Activated T-helper 1 cell treated with anti-CD3 and anti-CD28 coated beads, Interleukin-12 subunit alpha, Interleukin-12 subunit beta, Interleukin-2, Interleukin-4 antibody, amounts not matched to agents 30 ng/mL and 10 ng/mL and 1 ng/mL, durations not matched to agents 14 hours and 24 hours and 36 hours (primary cell): ENCODE measurements at places on chromosomes 3 and 15.

- DNase-seq: no peak
Observed at GRCh38 chr3:172680684-172681083, 30.2 kb downstream of the NCEH1 start.

GRCh38 chr3:174725303-174725702 lies 133.8 kb upstream of the NAALADL2 start:
- DNase-seq: no peak

DNA sequence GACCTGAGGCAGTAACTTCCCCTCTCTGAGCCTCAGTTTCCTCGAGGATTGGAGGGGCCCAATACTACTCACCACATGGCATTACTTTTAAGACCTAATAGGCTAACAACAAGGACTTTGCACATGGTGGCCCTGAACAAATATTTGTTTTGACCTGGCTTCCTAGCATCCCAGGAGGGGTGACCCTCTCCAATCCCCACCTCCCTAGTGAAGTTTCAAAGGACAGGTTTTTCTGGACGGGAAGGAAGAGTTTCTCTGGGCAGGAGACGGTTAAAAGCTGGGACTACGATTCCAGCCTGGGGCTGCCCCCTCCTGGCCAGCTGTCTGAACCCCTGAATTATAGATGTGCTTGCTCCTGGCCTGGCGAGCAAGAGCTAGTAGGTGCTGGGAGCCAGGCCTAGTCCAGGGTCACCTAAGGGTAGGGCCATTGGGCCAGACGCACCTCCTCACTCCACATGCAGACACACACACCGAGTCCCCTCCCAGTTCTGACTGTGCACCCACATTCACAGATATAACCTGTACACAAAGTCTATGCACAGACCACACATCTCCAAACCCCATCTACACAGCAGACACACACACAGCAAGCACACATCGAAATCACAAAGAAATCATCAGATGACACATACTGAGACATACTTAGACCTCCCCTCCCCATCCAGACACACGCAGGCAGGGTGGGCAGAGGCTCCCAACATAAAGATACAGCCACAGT lies 2.7 kb upstream of the ISL2 start:
- DNase-seq: no peak

DNA sequence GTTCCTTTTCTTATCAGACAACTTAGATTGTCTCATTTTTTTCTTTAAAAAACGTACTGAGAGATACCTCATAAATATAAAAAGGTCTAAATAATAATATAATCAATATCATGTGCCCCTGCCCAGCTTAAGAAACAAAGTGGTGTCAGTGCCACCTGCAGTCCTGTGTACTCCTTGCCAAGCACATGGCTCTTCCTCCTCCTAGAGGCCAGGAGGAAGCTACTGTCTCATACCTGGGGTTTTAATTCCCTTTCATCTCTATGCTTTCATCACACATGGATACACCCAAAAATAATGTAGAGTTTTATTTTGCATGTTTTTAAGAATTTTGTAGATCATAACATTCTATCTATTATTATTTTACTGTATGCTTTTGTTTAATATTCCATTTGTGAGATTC lies 98.6 kb upstream of the C15orf61 start:
- no peak for DNase-seq

DNA sequence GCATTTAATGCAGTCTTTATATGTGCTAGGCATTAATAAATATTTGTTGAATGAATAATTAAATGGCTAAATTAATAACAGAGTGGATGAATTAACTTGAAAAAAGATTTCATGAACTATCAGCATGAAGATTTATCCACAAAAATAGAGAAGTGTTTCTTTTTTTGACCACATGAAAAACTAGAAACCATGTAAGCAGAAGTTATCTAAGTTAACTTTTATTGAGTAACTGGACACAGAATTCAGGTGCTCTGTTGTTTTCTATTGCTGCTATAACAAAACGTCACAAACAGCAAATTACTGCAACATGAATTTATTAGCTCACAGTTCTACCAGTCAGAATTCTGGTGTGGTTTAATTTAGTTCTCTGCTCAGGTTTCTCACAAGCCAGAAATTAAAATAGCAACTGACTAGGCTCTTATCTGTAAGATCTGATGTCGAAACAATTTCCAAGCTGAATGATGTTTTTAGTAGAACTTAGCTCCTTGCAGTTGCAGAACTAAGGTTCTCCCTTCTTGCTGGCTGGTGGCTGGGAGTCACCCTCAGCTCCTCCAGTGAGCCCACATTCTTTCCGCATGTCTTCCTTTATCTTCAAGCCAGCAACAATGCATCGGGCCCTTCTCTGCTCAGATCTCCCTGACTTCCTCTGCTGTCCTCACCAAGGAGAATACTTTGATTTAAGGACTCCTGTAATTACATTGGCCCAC lies 810.2 kb upstream of the ALCAM start:
- DNase-seq: no peak

DNA sequence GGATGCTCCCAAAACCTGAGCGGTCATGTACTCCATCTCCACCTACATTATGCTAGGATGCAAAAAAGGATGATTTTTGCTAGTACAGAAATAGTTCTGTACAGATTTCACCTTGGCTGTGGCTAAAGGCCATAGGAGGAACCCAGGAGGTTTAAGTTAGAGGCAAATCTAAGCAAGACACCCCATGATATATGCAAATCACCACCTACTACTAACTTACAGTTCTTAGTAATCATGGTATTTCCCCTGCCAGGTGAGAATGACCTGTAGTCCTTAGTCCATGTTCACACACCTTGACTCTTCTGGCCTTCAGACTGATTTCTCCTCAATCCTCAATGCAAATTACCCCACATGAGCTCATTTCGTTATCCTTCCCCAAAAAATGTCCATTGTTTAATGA lies 154.2 kb downstream of the IMPG2 start:
- no peak for DNase-seq

- no peak for DNase-seq
Observed at GRCh38 chr3:123287962-123288302, 86.2 kb downstream of the SEC22A start.

DNA sequence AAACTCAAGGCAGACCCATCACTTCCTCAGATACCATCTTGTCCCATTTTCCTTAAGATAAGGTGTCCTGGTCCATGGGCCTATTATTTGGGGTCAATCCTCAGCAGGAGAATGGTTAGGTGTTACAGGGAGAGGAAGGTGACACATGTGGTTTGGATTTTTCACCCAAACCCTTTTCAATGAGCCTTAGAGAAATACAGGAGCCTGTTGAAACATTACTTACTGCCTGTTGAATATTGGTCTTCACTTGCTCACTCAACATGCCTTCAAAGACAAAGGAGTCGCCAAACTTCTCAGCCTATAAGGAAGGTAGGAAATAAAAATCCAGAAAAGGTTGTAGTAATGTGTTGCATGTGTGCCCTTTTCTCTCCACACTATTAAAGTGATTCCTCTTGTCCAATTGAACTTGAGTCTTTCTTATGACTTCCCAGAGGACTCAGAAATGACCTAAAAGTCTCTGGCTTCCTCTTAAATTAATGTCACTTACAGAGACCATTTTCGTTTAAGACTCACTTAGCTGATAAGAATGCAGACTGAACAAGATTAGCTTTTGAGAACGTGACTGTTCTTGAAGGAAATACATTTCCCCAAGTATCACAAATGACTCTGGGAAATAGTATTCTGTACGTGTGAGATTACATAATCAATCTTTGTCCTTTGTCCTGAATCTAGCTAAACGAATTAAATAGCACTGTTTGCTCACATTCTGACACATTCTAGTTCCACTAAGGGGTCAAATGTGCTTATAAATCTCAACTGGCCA lies 17.8 kb downstream of the SUMF1 start:
- DNase-seq: no peak

DNA sequence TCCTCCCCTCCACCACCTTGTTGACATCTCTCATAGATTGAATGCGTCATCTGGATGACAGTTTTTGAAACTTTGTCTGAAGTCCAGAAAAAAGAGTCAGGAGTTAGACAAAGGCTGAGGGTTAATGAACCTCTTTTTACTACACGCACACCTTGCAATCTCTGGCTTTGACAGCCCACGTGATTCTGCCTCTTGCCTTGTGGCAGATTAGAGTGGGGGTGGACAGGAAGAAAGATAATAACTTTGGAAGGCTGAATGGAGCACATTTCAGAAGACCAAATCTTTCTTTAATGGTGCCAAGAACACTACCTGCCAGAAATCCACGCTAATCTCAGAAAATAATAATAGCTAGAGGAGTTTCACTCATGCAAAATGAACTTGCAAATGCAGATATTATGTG lies 327.9 kb upstream of the TRIM42 start:
- DNase-seq: no peak

DNA sequence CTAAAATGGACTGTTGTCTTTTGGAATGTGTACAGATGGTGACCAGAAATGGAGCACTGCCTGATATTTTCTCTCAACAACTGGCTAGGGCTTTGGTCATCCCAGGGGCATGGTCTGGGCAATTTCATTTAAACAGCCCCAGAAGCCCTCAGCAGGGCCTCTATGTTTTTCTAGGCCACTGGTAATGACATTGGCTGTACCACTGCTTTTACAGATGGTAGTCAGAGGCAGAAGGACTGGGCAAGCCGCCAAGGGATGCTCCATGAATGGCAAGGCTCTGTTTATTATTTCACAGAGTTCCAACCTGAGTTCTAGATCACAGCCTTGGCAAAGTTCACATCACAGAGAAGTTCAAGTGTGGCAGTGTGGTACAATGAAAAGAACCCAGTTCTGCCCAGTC lies 37.0 kb upstream of the LMCD1 start:
- no peak for DNase-seq

GRCh38 chr15:63729115-63729884 lies 104.4 kb downstream of the HERC1 start:
- DNase-seq: no peak

- no peak for DNase-seq
Observed at GRCh38 chr15:83365370-83365938, 81.0 kb upstream of the BNC1 start.

- DNase-seq: no peak
Observed at GRCh38 chr15:74400915-74401757, 32.6 kb downstream of the SEMA7A start.

- DNase-seq: no peak
Observed at GRCh38 chr3:151327571-151328198, 1.7 kb downstream of the P2RY13 start.

GRCh38 chr3:133881939-133882825 lies 13.5 kb downstream of the RAB6B start:
- no peak for DNase-seq

GRCh38 chr3:151599103-151599672 lies 134.5 kb upstream of the AADACL2 start:
- DNase-seq: no peak

DNA sequence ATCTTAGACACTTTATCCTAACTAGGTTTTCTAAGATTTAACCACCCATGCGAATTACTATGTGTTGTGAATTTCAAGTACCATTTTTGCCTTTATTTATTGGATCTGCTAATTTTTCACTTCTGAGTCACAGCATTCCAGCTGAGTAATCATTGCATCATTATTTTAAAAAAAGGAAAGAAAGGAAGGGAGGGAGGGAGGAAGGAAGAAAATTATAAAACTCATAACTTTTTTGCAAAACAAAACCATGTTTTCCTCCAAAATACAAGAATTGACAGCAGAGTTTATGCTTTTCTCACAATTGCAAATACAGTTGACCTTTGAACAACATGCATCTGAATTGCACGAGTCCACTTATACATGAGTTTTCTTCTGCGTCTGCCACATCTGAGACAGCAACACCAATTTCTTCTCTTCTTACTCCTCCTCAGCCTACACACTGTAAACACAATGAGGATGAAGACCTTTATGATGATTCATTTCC lies 651.4 kb upstream of the NECTIN3 start:
- DNase-seq: no peak

- DNase-seq: no peak
Observed at GRCh38 chr3:33115024-33115768, 1.4 kb downstream of the CRTAP start.

DNA sequence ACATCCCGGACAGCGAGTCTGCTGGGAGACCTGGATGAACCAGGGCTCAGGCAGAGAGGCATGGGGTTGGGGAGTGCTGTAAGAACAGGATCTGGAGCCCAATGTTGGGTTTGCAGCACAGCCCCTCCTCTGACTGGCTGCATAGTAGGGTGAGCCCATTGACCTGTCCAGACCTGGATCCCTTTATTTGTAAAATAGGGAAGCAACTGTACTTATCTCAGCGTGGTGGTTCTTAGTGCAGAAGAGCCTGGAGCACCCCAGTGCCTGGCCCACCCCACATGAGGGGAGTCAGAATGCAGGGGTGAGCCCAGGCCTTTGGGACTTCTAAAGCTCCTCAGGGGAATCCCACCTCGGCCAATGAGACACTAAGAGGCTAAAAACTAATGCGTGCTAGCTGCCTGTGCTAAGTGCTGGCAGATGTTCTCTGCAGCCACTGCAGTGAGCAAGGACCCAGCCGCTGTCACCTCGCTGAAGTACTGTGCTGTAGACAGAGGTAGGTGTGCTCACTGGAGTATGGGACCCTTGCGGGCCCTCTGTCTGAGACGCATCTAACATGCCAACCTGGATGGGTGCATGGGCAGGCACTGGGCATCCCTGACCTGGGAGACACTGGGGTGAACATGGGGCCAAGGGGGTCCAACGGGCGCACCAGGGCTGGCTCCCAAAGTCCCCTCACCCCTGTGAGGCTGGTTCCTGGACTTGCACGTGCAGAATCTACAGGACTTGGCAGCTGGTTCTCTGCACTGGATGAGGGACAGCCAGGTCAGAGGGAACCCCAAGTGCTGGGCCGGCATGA lies 95.6 kb downstream of the ATP10A start:
- no peak for DNase-seq

GRCh38 chr3:119184796-119185570 lies 11.6 kb downstream of the UPK1B start:
- DNase-seq: no peak

DNA sequence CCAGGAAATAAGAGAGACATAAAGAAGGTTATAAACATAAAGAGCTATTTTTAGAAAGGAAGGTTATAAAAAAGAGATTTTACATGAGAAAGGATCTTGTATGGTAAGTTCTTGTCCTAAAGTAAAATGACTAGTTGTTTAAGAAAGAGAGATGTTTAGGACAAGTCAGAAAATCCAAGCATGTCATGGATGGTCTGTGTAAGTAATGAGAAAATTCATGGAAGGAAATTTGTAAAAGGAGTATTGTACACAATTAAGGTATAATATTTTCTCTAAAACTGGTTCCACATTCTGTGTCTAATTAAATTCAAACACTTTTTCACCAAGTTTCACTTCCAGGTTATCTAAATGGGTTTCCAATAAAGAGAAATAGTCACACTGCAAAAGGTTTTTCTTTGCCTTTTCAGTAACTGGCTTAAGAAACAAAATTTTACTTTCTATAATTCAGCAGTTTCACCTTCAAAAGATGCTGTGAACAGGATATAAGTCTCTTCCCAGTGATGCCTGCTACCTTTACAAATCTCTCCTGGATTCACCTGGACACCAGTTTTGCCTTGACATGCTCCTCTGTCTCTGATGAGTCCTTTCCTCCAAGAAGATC lies 455.7 kb downstream of the ZIC1 start:
- DNase-seq: no peak

GRCh38 chr3:146464783-146465182 lies 4.6 kb downstream of the PLSCR2 start:
- no peak for DNase-seq

DNA sequence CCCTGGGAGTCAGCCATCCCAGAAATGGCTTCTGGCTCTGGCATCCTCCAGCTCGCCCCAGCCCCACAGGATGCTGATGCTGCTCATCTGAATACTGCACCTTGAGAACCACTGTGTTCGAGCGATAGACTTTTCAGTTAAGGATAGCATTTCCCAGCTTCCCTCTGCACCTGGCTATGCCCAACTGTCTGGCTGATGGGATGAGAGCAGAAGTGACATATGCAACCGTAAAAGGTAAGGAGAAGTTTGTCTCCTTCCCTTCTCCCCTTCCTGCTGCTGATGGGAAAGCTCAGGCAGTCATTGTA lies 9.7 kb upstream of the HHATL start:
- no peak for DNase-seq

- DNase-seq: no peak
Observed at GRCh38 chr15:73901126-73901810, 25.0 kb upstream of the LOXL1 start.
